ENCODE measurements at places on chromosomes 3 and 15.

GRCh38 chr3:157369727-157370421 is 66.8 kb upstream of the PTX3 start:
- DNase-seq, result no peak

DNA sequence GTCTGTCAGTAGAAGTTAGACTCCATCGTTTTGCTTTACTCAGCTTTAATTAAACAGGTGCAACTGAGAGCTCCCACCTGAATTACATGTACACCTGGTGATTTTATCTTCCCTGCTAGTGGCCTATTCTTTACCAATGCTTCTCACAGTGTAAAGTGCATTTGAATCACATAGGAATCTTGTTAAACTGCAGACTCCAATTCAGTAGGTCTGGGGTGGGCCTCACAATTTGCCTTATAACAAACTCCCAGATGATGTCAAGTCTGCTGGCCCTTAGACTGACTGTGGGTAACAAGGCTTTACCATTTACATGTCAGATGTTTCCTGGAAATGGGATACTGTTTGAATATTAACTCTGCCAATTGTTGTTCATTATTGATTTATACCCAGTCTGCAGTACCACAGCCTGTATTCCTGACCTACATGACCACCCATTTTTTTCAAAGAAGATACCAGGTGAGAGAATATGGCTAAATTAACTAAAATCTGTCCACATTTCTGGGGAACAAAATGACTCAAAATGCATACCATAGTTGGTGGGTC is 37.2 kb downstream of the CMSS1 start:
- no peak for DNase-seq

DNA sequence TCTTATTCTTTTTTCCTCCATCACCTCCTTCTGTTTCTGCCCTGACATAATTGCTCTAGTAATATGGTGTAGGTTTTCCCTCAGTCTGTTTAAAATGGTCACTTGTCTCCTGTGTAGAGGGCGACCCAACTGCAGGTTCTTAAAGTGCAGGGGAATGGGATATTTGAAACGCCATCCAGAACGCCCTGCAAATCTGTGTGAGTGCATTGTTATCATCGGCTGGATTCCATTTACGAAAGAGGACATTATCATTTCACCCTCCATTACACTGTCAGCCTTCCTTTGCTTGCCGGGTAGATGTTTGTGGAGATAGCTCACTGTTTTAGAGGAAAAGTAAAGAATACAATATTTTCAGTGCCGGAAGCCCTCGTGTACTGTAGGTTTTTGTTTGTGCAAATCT is 354.0 kb downstream of the LRTM1 start:
- no peak for DNase-seq

DNA sequence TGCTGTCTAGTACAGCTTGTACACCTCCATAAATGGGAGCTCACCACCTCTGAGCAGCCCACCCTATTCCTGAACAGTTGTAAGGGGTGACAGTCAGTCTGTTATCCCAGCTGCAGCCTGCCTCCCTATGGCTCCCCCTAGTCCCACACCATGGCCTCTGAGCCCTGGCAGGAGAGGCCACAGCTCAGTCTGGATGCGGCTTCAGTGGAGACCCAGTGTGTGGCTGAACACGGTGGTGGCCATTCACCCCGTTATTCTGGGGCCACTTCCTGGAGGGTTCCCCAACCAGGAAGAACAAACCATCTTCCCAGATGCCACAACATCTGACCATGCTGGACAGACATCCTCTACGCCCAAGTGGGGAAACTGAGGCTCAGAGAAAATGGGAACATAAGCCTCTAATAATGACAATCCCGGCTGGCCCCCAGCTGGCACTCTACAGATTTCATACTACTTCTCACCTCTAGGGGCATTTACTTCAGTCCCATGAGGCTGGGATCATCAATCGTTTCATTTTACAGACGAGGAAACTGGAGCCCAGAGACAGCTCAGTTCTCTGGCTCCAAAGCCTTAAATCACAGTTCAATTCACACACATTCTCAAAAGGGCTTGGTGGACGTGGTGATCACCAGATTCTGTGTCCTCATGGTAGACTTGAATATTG is 9.2 kb upstream of the GRIP2 start:
- DNase-seq, result no peak

GRCh38 chr3:129239991-129240390 is 9.4 kb upstream of the COPG1 start:
- no peak for DNase-seq

GRCh38 chr15:54790693-54791092 is 406.0 kb downstream of the RSL24D1 start:
- DNase-seq, result no peak

- no peak for DNase-seq
Observed at GRCh38 chr3:184525337-184526087, 36.1 kb upstream of the EPHB3 start.

- DNase-seq, result no peak
Observed at GRCh38 chr3:124760601-124761000, 30.3 kb downstream of the UMPS start.

DNA sequence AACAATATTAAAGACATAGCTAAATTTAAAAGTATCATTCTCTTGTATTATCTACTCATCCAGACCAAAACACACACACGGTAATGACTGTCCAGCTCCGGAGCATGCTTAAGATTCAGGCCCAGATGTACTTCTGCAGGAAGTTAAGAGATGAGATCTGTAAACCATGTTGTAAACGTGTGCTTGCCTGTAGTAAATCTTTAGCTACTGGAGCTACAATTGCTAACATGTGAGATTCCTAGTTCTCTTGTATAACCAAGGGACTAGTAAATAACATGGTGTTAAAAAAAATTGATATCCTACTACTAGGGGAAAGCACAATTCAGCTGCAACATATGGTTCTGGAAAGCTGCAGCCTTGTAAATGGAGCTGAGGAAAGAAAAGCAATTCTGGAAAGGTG is 651.7 kb upstream of the CCDC54 start:
- no peak for DNase-seq

DNA sequence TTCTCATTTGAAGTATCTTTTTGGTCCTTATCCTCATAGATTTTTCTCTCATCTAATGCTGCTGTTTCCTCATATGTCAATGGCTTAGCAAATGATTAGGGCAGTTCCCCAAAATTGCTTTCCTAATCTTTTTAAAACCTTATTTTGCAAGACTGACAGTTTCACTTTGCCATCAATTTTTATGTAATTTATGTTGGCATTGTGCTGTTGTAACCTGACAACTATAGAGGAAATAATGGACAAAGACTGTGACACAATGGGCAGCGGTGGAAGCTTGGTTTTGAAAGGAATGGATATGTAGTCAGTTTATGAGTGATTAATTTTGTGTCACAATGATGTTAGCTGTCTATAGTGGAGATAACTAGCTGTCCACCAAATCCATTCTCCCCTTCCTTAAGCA is 10.6 kb upstream of the SH3BP5 start:
- DNase-seq, result no peak

DNA sequence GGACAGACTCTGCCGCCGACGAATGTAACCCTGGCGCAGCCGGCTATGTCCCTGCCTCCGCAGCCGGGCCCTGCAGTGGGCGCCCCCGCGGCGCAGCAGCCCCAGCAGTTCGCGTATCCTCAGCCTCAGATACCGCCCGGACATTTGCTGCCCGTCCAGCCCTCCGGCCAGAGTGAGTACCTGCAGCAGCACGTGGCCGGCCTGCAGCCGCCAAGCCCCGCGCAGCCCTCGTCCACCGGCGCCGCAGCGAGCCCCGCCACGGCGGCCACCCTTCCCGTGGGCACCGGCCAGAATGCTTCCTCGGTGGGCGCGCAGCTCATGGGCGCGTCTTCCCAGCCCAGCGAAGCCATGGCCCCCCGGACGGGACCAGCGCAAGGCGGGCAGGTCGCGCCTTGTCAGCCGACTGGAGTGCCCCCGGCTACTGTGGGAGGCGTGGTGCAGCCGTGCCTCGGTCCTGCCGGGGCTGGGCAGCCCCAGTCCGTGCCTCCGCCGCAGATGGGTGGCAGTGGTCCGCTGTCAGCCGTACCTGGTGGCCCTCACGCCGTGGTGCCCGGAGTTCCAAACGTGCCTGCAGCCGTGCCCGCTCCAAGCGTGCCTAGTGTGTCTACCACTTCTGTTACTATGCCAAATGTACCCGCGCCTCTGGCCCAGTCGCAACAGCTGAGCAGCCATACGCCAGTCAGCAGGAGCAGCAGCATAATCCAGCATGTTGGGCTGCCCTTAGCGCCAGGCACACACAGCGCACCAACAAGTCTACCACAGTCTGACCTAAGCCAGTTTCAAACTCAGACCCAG is 2.4 kb downstream of the TSC22D2 start:
- DNase-seq, result peak; percentile 3

GRCh38 chr15:45254405-45254804 is 2.4 kb downstream of the SLC28A2 start:
- no peak for DNase-seq

DNA sequence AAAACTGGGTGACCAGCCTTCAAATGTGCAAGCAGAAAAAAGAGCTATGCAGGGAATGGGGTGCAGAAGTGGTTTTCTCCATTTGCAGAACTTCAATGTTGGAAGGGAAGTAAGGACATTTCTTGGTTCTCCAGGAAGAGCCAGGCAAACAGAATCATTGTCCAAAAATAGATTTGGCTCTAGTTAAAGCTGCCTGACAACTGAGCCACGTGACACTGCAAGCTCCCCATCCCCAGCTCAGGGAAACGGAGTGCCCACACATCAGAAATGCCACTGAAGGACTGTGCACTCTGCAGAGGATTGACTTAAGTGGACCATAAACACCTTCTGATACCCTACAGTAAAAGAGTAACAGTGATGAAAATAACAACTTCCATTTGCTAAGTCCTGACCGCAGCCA is 195.6 kb upstream of the NSMCE3 start:
- no peak for DNase-seq

DNA sequence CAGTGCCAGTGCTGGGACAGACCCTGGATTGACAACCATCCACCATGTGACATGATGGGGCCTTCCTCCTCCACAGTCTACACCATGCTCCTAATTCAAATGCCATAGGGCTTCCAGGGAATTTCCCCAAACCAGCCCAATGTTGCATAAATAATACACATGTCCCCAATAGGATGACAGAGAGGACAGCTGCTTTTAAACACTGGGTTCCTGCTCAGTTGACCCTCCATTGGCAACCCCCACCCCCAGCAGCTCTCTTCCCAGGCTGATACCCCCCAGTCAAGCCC is 28.3 kb upstream of the ATP2B2 start:
- no peak for DNase-seq

- no peak for DNase-seq
Observed at GRCh38 chr3:31173118-31173718, 278.8 kb upstream of the GADL1 start.

- DNase-seq, result no peak
Observed at GRCh38 chr3:152879130-152879789, 44.3 kb downstream of the P2RY1 start.

DNA sequence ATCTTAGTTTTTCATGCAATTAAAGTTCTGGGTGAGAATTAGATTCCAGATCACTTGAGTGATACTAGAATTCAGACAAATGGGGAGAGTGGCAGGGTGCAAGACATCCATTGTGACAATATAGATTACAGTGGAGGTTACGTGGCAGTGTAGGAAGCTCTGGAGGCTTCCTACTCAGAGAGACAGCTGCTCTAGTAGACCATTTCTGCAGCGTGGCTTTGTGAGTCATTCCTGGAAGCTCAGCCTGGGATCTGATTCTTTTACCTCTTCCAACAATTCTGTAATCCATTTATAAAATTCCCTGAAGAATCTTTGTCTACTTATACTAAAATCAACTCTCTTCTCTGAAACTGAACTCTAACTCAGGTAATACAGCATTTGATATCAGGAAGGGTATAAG is 90.4 kb upstream of the ASB14 start:
- no peak for DNase-seq

DNA sequence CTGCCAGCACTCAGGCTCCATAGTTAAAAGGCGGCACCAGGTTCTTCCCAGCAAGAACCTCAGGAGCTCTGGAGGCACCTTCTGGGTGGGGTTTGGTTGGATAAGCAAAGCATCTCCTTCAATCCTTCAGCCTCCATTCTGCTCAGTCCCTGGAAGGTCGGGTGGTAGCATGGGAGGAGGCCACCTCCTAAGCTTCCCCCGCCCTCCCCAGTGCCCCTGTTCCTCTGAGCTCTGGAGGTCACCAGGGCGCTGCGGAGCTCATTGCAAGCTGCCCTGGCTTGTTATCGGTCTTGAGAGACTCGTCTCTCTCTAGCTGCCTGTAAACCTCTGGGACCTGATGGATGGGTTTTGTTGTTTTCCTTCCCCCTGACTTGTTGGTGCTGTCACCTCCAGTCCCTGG is 124.8 kb downstream of the RPLP1 start:
- no peak for DNase-seq

DNA sequence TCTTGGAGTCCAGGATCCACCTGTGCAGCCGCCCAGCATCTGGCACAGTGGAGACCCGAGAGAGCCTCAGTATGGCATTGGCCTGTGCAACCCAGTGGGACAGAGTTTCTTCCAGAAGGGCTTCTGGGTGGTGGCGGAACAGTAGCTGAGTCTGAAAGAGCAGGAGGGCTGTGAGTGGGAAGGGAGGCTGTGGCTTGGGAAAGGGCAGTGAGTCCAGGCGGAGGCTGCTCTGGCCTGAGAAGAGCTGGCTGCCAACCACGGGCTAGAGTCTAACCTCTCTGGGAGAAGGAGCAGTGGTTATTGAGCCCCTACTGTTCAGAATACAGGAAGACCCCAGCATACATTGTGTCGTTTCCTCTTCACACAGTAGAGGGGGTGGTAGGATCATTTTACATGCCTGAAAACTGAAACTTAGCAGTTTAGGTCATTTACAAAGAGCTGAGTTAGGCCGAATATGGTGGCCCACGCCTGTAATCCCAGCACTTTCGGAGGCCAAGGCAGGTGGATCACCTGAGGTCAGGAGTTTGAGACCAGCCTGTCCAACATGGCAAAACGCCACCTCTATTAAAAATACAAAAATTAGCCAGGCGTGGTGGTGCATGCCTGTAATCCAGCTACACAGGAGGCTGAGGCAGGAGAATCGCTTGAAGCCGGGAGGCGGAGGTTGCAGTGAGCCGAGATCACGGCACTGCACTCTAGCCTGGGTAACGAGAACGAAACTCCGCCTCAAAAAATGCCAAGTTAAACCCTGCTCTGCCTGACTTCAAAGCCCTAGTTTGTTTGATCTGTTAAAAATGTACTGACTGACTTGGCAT is 3.2 kb downstream of the AEN start:
- no peak for DNase-seq

- no peak for DNase-seq
Observed at GRCh38 chr3:137409584-137409983, 354.5 kb upstream of the SOX14 start.

- DNase-seq, result peak; percentile 50
Observed at GRCh38 chr3:32569540-32570420, 878 bp downstream of the DYNC1LI1 start.

- DNase-seq, result no peak
Observed at GRCh38 chr15:33093222-33093621, 101.3 kb downstream of the FMN1 start.

GRCh38 chr3:8359133-8359532 is 142.5 kb upstream of the LMCD1 start:
- DNase-seq, result no peak

- DNase-seq, result no peak
Observed at GRCh38 chr15:27796405-27797320, 302.5 kb downstream of the OCA2 start.

DNA sequence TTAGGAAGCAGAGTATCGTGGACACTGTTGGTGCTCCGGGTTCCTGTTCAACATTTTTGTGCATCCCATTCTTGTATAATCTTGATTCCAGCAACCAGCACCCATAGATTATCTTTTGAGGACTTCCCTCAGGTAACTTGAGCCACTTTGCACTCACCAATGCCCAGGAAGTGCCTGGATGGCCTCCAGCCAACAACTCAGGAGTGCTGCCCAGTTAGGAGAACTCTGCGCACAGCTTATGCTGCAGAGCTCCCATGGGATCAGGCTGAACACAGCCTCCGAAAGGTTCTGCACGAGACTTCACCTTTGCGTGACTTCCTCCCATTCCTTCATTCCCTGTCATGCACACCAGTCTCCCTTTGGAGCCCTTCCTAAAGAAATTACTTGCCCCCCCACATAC is 64.3 kb upstream of the LRRN1 start:
- DNase-seq, result no peak

Data from neural crest cell (in vitro differentiated cells).